ENCODE measurements at places on chromosomes 7 and 10. TPM values are rescaled to one million over a fixed set of nuclear protein-coding genes. Genes with fewer than 3 reads are reported as not detected.

DNA sequence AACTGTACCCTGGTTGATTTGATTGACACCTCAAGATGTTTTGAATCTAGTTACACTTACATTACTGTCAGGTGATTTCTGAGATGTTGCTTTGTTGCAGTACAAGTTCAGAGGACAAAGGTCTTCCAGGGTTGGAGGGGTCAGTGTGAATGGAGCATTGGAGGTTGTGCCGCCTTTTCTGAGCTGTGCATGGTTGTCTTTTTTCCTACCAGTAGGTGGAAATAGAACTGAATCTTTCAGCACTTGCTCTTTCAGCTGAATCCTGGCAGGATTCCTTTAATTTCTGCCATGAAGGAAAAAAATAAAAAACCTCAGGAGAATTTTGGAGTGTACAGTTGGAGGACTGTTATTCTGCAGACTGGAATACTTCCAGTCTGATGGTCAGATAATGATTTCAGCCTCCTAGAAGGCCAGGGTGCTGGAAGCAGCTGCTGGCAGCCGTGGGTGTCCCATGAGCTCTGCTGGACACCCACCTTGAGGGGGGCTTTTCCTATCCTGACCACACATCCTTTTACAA lies 82.7 kb downstream of the PLCE1 start:
- H3K27me3 ChIP-seq, result no peaks in the 10 kb centered on the region
- no peaks in the 10 kb centered on the region for H3K4me1 ChIP-seq
- H3K36me3 ChIP-seq, result no peaks in the 10 kb centered on the region
- no peak for DNase-seq
- H3K4me3 ChIP-seq, result no peak overlapping the region
- no peak overlapping the region for H3K27ac ChIP-seq

DNA sequence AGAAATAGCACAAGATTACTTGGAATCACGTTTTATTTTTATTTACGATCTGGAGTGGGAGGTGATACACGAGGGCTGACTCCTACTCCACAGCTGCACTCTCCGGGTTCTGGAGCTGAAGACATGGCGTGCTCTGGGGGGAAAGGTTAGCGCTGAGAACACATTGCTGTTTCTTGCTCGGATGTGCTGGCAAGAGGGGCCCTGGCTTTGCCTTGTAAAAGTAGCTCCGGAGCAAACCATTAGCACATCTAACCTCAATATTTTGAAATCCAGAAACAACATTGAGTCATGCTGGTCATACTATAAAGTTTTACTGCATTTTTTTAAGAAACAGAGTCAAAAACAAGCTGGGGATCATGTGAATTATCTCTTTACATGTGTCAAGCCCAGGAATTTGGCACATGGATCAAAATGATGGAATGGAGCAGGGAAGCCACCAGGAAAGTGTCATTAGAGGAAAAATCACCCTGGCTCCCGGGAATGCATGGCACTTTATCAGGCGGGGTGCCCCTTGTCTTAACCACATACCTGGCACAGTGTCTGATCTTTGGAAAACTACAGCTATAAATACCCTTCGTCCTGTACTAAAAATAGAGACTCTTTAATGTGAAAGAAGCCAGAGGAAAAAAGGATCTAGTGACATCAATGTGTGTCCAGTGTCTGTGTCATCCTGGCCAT lies 31.6 kb upstream of the LYZL1 start:
- no peaks in the 10 kb centered on the region for H3K27me3 ChIP-seq
- H3K4me1 ChIP-seq, result no peaks in the 10 kb centered on the region
- no peak overlapping the region for H3K27ac ChIP-seq
- no peak overlapping the region for H3K4me3 ChIP-seq
- peak; percentile 81 for DNase-seq

TMEM236 gene
- 2.8 TPM for total RNA-seq

HOXA7 gene
- total RNA-seq, result 1.3 TPM

All from left lung (tissue), 14 donors.